ENCODE measurements at places on chromosomes 6 and 20. TPM values are rescaled to one million over a fixed set of nuclear protein-coding genes. Genes with fewer than 3 reads are reported as not detected.
A peak's percentile ranks its signal among the peaks of the same experiment; 100 is the strongest.

B3GALT4 gene
- total RNA-seq, result 40.4 TPM

SMPDL3A gene
- total RNA-seq, result not detected

PDE7B gene
- 1.5 TPM for total RNA-seq

CALHM5 gene
- not detected for total RNA-seq

SLC12A5 gene
- not detected for total RNA-seq

LST1 gene
- 23.0 TPM for total RNA-seq

ZNF341 gene
- 4.6 TPM for total RNA-seq

DNA sequence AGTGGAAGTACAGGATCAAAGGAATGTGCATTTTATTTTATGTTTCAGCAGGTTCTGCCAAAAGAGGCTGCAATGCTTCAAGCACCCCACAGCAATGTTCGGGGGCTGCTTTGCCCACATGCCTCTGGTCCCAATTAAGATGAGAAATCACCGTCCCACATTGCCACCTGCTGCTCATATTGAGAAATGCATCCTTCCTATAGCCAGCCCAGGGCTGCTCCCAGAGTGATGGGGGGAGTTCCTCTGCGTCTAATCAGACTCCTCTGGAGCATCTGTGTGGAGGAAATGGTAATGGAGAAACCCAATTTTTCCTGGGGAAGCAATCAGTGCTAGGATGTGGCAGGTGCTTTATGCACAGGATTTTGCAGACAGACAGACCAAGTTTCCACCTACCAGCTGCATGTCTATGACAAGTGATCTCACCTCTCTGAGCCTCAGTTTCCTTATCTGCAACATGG, 33.7 kb downstream of the PTGIS start:
- DNase-seq, result peak; percentile 33

DNA sequence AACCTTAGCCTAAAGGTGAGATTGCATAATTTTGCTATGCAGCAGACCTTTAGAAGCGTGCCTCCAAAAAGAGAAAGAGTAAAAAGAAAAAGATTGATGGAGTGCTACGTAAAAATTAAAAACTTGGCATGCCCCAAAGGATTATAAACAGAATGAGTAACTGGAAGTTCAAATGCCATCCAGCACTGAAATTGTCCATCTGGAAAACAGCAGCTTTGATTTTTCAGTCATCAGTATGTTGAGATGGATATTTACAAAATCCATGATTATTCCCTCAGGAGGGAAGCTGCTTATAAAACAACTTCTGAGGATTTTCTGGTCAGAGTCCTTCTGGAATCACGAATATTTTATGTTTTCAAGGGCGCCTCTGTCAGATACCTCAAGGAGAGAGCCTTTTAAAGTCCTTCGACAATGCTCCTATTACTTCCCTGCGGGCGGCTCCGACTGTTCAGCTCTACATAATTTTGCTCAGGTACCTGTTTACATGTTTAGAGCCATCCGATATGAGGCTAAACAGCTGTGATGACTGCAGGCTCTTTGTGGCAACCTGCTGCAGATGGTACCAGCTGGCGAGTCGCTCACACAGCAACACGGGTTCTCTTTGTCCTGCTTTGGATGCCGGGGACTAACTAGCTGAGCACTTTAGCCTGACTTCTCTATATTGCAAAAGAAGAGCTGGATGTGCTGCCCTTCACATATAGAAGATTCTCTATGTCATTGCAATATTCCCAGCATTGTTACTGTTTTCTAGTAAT, 83.3 kb downstream of the RCAN2 start:
- DNase-seq, result no peak

DNA sequence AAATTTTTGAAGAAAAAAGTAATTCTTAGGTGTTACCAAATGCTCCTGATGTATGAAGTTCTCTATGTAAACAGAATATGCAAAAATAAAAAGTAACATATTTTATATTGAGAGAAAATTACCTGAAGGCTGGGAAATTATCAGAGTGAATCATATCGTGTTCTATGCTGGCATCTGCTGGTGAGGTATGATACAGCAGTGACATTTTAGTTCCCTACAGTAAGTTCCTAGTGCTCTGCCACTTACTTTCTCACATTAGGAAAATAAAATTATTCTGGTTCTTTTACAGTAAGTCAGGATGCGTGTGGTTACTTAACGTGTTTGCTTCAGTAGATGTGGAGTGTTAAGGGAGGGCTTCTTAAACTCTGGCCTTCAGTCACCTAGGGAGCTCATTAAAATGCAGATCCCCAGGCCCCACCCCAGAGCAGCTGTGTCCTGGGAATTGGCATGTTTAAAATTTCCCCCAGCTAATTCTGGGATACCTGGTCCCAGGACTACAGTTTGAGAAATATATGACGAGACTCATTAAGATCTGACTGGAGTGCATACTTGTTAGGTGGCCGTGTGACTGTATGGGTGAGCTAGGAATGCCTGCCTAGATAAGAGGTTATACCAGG, 3.2 kb downstream of the ACTR5 start:
- DNase-seq, result peak; percentile 36

- no peak for DNase-seq
Measured at GRCh38 chr6:14068133-14068532, 49.4 kb upstream of the CD83 start.

GRCh38 chr6:31651602-31652191, 764 bp downstream of the BAG6 start:
- DNase-seq, result no peak

DNA sequence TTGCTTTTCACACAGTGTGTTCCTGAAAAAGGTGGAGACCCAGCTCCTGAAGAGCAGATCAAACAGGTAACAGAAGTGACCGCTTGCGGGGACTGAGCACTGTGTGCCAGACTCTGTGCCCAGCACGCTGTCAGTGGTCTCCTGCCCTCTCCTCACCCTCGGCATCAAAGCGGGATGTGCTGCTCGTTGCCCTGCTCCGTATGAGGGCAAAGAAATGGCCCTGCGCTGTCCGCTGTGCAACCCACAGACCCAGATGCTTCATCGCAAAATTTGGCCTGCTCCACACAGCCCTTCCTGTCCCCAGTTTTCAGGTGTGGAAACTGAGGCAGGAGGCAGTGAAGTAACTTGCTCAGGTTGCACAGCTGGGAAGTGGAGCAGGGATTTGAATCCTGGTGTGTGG, 13.7 kb downstream of the UQCC2 start:
- no peak for DNase-seq

DNA sequence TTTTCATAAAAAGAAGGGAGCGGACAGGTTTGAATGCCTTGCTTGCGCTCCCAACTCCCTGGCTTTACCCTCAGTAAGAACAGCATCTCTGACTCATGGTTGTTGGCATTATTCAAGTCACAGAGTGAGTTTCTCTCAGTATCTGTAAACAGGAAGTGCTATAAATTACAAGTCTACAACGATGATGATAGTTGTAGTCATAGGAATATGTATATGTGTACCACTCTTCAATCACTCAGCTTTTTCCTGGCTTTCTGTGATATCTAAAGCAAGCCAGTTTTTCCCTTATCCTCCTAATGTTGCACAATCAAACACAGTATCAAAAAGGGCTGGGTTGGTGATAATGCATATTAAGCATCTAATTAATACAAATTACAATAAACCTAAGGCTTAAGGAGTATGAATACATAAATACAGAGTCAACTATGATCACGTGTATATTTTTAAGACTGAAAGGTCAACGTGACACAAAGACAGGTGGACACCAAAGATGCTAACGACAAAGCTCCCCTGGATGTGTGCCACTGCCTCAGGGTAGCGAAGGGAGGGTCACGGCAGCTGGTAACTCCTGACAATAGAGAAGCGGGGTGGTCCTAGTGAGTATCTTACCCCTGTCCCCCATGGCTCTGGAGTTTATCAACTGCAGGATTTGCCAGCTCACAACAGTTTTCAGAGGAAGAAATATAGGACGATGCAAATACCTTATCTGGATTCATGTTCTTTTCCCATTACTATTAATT, 202.8 kb downstream of the BTBD9 start:
- DNase-seq, result no peak

- DNase-seq, result no peak
Measured at GRCh38 chr20:24870881-24871280, 78.2 kb upstream of the CST7 start.

DNA sequence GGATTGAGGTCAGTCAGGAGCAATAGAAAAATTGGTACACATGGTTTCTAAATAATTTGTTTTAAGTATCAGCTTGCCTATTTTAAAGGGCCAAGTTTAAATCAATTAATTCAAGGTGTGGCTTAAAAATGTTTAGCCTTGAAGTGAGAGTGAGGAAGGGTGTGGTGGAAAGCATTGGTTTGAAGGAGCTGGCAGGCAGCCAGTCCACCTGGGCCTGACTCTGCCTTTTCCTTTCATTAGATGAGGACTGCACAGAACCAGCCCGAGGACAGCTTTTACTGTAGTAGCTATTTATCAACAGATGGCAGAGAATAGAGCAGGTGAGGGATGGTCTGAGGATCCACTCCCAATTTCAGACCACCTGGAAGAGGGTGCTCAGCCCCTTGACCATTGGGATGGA, 42.4 kb downstream of the DHX35 start:
- peak; percentile 20 for DNase-seq

GRCh38 chr6:23633996-23634395, 492.0 kb upstream of the NRSN1 start:
- no peak for DNase-seq

DNA sequence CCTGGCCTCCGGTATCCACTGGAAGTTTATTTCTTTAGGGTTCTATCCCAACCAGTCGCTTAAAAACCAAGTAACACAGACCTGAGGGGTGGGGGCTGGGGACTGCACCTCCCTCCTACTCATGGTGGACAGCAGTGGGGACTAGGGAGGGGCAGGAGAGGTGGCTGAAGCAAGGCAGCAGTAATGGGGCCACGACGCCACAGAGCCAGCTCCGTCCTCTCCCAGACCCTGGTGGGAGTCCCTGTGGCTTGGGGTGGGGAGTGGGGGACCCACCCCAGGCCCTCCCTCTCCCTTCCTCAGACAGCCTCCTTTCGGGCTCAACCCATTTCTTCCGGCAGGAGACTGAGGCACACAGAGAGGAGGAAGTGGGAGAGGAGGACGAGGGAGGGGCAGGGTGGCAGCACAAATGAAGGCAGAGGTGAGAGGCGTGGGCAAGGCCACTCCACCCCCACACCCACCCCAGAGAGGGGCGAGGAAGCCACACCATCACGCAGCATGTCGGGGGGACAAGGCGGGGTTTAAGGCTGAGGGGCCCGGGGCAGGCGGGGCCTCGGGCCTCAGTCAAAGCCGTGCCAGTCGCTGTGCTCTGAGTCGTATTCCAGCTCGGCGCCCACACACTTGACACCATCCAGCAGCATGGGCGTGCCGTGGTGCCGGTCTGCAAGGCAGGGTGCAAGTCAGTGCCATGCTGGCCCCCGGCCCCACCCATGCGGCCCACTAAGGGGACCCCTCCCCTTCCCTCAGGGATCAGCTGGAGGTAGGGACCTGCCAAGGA, 13.9 kb downstream of the ADISSP start:
- no peak for DNase-seq

DNA sequence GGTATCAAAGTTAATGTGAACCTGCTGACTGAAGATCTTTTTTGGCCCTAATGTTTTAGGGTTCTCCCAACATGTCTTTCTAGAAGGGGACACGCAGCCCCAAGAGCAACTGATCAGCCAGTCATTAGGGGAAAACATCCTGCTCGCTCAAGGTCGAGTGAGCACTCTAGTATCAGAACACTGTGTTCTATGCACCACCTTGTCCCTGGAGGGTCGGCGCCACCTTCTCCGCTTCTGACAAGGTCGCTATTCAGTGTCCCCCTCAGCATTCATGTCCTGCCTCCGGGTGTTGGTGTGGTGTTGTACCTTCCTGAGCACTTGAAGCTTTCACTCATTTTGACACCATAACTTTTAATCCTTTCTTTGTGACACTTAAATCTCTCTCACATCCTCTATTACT, 331.2 kb upstream of the KCNQ5 start:
- DNase-seq, result no peak

- DNase-seq, result no peak
Measured at GRCh38 chr20:3227936-3228749, 10.8 kb downstream of the SLC4A11 start.

DNA sequence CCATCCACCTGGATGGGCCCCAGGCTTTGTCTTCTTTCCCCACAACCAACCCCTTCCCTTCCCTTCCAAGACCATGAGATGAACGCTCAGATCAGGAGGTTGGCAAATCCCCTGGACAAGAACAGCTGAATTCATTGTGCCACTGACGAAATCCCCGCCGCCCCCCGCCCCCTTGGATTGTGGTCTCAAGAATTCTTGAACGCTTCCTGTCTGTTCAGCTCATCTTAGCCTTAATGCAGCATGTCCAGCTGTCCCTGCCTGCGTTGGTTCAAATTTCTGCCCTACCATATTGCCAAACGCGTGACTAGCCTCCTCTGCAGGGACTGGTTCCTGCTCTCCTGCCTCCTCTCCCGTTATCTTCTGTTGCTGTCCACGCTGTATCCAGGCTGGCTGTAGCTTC, 133.2 kb downstream of the CDH4 start:
- no peak for DNase-seq

GRCh38 chr6:170279977-170280688, 10.7 kb downstream of the DLL1 start:
- peak; percentile 58 for DNase-seq

DNA sequence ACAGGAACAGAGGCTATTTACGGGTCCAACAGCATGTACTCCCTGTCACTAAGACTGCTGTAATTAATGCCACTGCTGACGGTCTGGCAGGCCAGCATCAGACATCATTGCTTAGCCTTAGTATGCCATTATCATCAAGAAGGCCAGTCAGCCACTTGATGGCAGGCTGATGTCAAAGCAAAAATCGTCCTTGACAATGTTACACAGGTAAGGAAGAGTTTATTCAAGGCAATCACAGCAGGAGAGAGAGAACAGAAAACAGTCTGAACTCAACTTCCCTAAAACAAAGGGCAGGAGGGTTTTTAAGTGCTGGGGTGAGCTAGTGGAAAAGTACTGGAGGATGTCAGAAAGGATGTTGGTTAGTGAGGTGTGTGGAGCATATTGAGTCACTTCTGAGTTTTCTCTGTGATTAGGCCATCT, 25.1 kb downstream of the FKBP1C start:
- no peak for DNase-seq

- no peak for DNase-seq
Measured at GRCh38 chr6:52612336-52613054, 35.6 kb upstream of the TRAM2 start.

DNA sequence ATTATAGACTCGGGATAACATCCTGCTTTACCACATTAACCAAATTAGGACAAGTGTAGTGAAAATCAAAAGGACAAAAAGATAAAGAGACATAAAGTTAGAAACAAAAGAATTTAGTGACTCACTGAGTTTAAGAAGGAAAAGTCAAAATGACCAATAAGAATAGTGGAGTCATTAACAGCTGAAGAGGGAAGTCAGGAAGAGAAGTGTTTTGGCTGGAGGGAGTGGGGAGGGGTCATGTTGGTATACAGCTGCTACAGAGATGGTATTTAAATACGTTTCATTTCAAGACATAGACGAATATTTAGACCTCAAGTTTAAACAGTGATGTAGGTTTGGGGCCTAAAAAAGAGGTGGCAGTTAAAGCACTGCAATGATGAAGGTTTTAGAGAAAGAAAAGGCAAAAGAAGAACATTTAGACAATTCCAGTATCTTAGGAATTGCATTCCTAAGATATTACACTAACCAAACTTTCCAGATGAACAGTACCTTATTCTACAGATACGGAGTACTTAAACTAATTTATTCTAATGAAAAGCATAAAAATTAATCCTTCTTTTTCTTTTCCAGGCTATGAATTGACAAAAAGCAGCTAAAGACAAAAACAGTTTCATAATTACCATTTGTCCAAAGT, 10.6 kb downstream of the FKBP5 start:
- DNase-seq, result no peak
